NCI-H2081 treated with DMSO at 0.1 percent for 48 hours (cell line): ENCODE measurements at places on chromosomes 16 and 17.

- DNase-seq = no peak
These were observed 5.5 kb downstream of the CCDC182 start for GRCh38 chr17:57739402-57740234.

DNA sequence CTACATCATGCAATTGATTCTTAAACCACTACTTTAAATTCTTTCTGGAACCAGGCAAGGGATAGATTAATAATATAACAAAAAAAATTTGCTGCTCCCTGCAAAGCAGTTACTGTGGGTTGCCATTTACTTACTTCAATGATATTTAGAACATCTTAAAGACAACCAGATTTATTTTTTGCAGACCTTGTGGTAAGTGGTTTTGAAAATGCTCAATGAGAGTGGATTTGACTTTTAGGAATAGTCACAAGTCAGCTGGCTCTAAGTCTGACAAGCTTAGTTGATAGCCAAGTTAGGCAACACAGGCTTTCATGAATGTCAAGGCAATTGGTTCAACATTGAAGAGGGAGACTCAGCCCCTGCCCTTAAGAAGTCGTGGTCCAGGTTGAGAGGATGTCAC, 11.8 kb downstream of the MARCHF10 start:
- DNase-seq = no peak

DNA sequence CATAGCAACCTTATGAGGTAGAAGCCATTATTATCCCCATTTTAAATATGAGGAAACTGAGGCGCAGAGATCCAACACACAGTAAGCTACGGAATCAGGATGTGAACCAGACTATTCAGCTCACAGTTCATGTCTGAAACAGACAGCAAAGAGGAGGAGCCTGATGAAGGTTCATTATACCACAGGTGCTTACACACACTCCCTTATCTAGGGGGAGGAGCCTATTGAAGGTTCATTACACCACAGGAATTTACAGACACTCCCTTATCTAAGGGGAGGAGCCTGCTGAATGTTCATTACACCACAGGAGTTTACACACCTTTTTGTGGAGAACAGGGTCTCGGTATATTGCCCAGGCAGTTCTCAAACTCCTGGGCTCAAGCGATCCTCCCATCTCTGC, 21.9 kb downstream of the C16orf95 start:
- DNase-seq = no peak

- DNase-seq = no peak
These were observed 259.3 kb downstream of the SOX9 start for GRCh38 chr17:72380120-72380519.

DNA sequence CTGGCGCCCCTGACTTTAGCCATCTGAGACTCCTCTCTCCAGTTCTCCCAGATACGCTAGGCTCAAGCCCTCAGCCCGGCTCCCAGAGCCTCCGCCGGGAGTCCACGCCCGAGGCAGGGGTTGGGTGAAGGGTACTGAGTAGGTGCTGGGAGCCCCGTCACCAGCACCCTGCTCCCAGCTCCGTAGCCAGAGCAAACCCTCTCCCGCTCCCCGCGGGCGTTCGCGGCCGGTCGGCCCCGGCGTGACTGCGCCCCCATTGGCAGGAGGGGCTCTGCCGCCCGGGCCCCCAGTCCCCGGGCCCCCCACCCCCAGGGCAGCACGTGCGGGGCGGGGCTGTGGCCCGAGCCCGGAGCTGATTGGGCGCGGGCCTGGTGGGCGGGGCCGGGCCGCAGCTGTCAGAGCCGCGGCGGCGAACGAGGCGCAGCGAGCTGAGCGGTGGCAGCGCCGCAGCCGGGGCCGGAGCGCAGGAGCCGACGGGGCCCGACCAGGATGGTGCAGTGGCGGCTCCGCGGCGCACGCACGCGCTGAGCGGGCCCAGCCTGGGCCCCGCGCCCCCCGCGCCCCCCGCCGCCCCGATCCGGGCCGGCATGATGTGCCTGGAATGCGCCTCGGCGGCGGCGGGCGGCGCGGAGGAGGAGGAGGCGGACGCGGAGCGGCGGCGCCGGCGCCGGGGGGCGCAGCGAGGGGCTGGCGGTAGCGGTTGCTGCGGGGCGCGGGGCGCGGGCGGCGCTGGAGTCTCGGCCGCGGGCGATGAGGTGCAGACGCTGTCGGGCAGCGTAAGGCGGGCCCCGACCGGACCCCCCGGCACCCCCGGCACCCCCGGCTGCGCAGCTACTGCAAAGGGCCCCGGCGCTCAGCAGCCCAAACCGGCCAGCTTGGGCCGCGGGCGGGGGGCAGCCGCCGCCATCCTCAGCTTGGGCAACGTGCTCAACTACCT, at the start of gene SPNS2:
Gene SPNS2, plus strand, starts transcription at position 421 of the 937 bp plus-strand sequence. Its CDS starts 167 bp downstream, at position 588.
- DNase-seq = no peak

- DNase-seq = no peak
These were observed 447.9 kb downstream of the HAPSTR1 start for GRCh38 chr16:9539346-9539745.

DNA sequence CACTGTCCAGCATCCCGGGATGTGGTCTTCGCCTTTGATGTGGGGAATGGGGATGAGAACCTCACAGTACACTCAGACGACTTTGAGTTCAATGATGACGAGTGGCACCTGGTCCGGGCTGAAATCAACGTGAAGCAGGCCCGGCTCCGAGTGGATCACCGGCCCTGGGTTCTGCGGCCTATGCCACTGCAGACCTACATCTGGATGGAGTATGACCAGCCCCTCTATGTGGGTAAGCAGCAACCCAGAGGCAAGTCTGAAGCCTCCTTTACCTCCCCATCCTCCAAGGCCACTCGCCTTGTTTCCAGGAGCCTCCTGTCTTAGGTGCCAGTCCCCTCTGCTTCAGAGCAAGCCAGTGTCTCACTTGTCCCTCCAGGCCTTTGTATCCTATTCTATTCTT, 10.2 kb downstream of the CNTNAP1 start:
- DNase-seq = no peak

DNA sequence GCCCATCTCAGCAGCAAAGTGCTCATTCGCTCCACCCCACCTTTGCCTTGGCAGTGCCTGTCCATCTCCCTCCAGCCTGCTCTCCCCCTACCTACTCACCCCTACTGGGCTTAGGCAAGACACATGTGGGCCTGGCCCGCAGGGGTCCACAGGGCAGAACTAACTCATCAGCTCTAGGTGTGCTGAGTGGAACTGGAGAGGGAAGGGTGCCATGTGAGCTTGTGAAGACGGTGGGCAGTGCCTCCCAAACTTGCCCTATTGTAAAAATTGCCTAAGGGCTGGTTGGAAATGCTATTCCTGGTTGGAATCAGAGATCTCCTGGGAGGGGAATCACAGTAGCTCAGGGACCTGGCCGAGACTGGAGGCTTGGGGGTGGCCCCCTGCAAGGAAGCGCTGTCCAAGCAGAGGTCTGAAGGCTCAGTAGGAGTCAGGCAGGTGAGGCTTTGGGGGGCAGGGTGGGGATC, 29.1 kb upstream of the TNS4 start:
- no peak for DNase-seq

GRCh38 chr17:58344791-58345157, 7.2 kb downstream of the SUPT4H1 start:
- no peak for DNase-seq

- no peak for DNase-seq
These were observed 191.0 kb upstream of the PMFBP1 start for GRCh38 chr16:72362973-72363372.

DNA sequence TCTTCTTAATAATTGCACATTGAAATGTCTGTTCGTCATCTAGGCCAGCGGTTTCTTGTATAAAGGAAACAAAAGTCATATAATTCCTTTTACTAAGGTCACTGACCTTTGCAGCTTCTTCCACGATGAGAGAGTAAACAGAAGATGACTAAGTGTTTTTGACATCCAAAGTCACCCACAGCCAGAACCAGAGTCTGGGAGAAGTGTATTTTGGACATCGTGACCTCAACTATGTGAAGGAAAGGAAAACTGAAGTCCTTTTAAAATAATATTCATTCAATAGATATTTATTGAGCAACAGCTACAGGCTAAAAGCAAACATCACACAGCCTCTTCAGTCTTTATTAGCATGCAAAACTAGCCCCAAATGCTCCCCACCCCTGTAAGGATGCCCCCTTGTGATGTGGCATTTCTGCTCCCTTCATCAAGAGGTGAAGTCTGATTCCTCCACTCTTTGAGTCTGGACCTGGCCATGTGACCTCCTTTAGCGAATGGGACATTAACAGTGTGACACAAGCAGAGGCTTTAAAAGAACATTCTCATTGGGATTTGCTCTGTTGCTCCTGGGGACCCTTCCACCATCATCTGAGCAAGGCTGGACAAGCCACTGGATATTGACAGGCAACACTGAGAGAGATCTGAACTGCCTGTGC, 8.1 kb upstream of the PMP22 start:
- no peak for DNase-seq

GRCh38 chr16:86380030-86380429, 130.3 kb upstream of the FOXF1 start:
- no peak for DNase-seq

GRCh38 chr17:40268141-40268712, 19.5 kb upstream of the CDC6 start:
- no peak for DNase-seq

DNA sequence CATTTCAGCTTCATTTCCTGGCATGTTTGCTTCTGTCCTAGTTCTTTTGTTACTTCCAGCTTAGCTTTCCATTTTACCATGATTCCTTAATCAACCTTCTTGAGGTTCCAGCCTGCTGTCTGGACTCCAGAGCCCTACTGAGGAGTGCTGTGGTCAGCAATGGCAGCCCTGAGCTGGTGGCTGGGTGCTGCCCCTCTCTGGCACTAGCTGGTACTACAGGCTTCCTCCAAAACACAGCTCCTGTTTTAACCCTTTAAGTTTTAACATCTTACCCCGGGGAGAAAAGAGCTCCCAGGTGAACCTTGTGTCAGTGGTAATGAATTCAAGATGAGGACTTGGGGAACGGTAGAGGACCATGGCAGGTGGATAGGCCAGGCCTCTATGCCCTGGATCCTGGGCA, 395.5 kb downstream of the TMEM114 start:
- DNase-seq = no peak

- DNase-seq = no peak
These were observed 9.2 kb upstream of the ITPRIPL2 start for GRCh38 chr16:19104607-19105006.

DNA sequence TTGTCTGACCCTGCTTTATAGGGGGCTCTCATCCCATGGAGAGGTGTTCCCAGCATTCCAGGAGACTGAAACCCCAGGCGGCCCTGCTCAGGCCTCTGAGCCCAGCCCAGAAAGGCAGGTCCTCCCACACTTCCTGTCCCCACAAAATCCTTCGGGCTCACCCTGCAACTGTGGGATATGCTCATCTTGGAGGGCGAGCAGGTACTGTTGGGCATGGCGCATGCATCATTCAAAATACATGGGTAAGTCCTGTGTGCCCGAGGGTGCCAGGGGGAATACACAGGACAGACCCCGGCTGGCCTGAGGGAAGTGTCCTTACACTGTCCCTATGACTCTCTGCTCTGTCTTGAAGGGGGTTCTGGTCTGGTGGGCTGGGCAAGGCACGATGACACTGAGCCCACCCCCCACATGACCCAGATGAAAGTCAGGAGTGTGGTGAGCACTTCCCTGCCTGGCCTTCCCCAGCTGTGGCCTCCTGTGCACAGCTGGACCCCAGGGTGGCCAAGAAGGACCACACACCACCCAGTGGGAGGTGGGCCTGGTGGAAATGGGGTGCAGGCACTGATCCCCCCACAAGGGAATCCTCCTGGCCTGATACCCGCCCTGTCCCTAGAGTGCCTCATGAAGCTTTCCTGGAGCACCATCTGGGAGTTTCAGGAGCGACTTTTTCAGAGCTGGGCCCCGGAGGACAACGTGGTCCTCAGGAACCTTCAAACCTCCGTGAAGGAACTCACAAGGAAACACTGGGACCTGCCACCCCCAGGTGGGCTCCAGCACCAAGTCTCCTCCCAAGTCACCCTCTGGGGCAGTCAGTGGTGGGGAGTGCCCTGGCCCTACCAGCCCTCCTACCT, 46.7 kb downstream of the USP22 start:
- no peak for DNase-seq

DNA sequence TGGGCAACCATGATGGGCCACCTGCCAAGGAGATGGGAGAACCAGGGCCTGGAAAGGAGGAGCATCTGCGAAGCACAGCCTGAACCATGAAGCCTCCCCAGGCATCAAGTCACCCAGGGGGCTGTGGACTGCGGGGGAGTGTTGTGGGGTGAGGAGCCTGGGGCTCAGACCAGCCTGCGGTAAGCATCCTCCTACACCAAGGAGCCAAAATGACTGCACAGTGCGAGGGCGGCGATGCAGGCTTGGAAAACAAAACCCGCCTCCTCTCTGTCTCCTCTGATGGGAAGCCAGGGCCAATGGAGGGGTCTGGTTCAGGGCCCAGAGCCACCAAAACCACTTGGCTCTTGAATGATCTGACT, 18.1 kb upstream of the MAF start:
- no peak for DNase-seq

- DNase-seq = no peak
These were observed 49.8 kb upstream of the USP7 start for GRCh38 chr16:9013508-9013864.

- no peak for DNase-seq
These were observed 38.6 kb downstream of the FOXL1 start for GRCh38 chr16:86616906-86617305.

GRCh38 chr17:41796121-41796895, 9.8 kb upstream of the JUP start:
- DNase-seq = no peak

DNA sequence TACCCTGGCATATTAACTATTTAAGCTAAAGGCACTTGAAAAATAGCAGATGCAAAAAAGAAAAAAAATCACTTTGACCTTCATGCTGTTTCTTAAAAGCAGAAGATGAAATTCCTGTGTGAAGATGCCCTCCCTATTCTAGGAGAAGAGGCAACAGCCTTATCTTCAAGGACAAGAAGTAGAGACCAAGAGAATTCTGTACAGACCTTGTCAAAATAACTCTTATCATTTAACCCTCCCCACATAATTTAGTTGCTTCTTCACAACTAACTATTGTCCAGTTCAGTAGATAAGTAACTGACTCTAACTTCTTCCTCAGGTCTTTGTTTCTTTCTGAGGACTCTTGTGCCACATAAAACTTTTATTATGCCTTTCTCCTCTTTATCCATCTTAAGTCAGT, 72.0 kb upstream of the MARCHF10 start:
- DNase-seq = no peak

- DNase-seq = no peak
These were observed 21.2 kb upstream of the CYTH1 start for GRCh38 chr17:78803186-78803845.

DNA sequence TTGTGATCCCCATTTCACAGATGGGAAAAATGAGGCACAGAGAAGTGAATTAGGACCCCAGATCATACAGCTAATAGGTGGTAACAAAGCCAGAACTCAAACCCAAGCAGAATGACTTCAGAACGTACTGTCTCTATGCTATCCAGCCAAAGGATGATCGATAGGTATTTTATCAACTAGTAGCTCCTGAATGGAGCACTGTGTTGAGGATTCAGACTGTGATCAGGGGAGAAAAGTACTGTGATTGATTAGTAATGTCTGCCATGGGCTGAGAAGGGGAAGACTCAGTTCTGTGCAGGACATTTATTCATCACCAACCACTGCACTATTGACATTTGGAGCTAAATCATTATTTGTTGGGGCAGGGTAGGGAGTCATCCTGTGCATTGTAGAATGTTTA, 38.7 kb downstream of the CACNG4 start:
- DNase-seq = no peak
